ENCODE measurements at places on chromosomes 6 and 20.

DNA sequence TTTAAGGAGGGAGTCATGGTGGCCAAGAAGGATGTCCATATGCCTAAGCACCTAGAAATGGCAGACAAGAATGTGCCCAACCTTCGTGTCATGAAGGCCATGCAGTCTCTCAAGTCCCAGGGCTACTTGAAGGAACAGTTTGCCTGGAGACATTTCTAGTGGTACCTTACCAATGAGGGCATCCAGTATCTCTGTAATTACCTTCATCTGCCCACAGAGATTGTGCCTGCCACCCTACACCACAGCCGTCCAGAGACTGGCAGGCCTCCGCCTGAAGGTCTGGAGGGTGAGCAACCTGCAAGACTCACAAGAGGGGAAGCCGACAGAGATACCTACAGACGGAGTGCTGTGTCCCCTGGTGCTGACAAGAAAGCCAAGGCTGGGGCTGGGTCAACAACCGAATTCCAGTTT lies 115.0 kb downstream of the HFE start:
- no peak for DNase-seq

GRCh38 chr6:144655376-144655775 lies 370.2 kb downstream of the UTRN start:
- DNase-seq = no peak

- no peak for DNase-seq
These were observed 738.1 kb upstream of the GJE1 start for GRCh38 chr6:141394565-141395051.

DNA sequence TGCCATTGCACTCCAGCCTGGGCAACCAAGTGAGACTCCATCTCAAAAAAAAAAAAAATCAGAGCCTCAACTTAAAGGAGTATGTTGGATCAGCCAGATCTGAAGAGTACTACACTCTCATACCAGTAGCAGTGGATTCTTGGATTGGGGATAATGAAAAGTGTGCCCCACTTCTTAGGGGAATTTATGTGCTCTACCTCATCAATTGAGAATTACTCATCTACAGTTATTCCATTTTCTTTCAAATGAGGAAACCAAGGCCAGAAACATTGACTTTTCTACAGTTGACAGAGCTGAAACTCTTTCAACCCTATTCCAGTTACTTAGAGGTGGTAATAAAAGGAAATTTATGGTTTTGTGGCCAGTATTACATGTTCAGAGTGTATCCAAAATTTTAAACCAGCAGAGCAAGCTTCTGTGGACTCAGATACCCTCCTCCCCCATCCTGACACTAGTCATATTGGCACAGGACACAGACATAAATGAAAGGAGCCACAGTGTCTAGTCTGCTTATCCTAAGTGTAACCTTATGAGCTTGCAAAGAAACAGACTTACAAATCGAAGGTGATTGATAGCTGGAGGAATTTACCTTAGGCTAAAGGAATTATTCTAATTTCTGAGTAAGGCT lies 51.2 kb downstream of the ORC3 start:
- DNase-seq = no peak

GRCh38 chr6:83511901-83512681 lies at the start of gene PRSS35:
Gene PRSS35 (plus strand): TSS chr6:83512534. CDS start chr6:83523442, 10,908 bp downstream.
- DNase-seq = no peak
